HFFc6 (cell line): ENCODE measurements at places on chromosomes 5 and 9.

GRCh38 chr5:9712911-9713310 lies 82.8 kb upstream of the TAS2R1 start:
- peak; percentile 33 for DNase-seq

- DNase-seq = no peak
These were observed 98.1 kb downstream of the RAPGEF6 start for GRCh38 chr5:131536850-131537448.

DNA sequence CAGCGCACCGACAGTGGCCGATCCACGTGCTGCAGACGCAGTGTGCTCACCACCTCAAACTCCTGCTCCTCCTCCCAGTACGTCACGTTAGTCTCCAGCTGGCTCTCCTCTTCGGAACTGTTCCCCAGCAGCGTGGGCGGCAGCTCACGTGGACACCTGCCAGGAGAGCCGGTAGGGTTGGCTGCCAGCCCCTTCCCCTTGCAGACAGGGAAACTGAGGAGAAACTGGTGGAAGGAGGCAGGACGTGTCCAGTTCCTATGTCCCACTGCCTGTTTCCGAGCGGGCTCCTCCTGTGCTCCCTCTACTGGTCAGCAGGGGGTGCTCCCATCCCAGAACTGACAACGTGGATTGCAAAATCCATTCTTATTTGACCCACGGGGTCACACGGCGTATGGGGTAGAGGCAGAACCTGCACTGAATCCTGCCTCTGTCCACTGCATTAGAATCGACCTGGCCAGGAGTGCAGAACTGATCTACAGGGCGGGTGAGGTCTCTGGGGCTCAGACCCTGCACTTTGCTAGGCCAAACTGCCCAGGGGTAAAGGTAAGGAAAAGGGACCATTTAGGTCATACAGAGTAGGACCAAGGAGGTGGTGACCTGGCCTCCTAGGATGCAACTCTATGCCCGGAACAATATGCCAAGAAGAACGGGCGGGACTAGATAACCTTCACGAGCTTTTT lies 25.7 kb downstream of the PDGFRB start:
- DNase-seq = peak; percentile 56

DNA sequence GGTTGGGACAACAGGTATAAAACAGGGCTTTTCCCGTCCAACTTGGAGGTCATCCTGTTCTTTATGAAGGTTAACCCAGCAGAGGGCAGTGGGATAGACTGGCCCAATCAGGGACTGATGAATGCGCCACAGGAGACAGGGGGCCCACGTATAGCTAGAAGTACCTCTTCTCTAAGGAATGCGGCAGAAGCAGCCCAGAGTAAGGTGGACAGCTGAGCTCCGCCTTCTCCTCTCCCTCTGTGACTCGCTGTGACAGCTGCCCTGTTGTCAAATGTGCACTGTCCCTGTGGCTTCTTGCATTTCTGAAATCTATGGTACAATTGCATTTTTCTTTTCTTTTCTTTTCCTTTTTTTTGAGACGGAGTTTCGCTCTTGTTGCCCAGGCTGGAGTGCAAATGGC lies 306.6 kb downstream of the FBXL7 start:
- no peak for DNase-seq

- peak; percentile 82 for DNase-seq
These were observed 220.8 kb upstream of the RFX3 start for GRCh38 chr9:3746296-3747275.

DNA sequence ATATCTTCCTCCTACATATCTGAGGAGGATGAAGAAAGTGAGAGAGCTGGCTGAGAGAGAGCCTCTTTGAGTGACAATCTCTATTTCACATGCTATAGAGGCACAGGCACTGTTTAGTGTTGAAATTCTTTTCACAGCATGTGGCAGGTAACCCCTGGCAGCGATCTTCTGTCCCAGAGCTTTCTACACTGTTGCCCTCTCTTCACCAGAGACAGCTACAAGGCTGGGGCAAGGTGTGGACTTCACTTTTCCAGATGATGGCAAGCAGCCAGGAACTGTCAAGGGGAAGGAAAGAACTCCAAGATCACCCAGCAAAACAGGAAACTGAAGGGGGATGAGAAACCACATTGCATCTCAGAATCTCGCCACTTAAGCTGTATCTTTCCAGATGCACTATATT lies 205.2 kb downstream of the CAAP1 start:
- no peak for DNase-seq

DNA sequence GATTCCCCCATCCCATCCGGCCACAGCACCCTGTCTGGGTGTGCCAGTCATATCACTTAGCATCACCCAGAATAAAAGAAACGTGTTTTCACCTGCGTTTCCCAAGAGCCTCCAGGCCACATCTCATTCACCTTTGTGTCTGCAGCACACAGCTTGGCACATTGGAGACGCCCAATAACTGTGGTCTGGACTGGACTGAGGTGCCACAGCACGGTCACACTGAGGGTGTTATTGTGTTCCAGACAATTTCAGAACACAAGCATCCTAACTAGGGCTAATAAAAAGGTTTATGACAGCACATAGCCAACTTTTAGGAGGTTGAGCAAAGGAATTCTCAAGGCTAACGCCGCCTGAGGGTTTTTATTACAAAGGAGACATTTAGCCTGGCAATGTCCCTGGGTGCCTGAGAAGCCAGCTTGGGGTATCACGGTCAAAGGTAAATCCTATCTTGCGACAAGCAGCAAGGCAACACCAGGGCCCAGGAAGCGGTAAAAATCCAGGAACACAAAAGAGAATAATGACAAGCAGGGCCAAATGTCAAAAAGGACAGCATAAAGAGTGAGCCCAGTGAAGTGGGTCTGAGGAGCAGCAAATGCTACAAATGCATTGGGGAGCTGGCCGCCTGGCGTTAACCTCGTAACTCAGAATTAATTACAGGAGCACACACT lies 3.4 kb downstream of the EPB41L4B start:
- DNase-seq = no peak

DNA sequence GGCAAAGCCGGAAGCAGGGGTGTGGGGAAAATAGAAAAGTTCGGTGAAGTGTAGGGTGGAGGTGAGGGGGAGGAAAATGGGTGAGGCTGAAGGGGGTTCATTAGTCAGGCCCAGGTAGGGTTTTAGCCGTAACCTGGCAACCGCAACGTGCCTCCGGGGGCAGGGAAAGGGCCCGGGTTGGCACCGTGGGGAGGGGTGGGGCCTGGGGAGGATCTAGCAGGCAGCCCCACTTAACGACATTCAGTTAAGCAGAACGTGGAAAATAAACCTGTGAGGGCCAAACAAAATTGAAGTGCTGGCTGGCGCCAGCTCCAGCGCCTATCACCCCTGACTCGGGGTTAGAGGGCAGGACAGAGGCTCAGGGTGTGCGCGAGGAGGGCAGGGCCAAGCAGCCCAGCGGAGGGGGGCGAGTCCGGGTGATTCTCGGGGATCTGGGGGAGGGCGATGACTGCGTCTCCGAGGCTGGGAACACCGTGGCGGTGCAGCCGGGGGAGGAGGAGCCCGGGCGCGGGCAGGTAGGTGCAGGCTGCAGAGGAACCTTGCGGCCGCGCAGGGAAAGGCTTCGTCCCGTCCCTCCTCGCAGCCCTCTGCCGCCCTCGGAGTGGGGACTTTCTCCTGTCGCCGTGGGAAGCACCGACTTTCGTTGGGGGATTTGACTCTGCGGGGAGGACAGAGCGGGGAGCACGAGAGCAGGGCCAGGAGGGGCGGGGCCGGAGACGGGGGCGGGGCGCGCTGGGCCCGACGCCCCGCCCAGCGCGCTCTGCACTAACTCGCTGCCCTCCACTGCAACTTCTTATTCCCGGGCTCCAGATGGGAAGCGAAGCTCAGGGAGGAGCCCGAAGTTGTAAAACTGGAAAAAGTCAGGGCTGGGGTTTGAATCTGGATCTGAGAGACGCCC lies 5.1 kb downstream of the RGS14 start:
- no peak for DNase-seq

GRCh38 chr9:130959809-130960334 lies 20.8 kb upstream of the FIBCD1 start:
- no peak for DNase-seq

GRCh38 chr5:83871533-83872395 lies 151.1 kb upstream of the HAPLN1 start:
- DNase-seq = no peak

DNA sequence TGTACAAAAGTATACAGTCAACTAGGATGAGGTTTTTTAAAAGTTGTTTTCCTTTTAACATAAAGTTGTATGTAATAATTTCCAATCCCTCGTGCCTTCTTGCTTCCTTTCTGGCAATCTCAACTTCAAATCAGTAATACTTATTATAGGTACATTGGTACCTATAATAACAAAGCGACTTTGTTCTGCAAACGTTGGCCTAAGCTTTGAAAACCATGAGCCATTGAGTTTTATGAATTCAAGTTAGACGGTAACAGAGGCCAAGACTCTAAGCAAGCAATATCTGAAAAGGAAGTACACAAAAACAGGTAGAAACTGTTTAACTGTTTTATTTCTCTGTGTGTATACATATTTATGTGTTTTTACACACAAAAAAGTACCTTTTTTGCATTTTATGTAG lies 135.2 kb upstream of the GRHPR start:
- DNase-seq = no peak

DNA sequence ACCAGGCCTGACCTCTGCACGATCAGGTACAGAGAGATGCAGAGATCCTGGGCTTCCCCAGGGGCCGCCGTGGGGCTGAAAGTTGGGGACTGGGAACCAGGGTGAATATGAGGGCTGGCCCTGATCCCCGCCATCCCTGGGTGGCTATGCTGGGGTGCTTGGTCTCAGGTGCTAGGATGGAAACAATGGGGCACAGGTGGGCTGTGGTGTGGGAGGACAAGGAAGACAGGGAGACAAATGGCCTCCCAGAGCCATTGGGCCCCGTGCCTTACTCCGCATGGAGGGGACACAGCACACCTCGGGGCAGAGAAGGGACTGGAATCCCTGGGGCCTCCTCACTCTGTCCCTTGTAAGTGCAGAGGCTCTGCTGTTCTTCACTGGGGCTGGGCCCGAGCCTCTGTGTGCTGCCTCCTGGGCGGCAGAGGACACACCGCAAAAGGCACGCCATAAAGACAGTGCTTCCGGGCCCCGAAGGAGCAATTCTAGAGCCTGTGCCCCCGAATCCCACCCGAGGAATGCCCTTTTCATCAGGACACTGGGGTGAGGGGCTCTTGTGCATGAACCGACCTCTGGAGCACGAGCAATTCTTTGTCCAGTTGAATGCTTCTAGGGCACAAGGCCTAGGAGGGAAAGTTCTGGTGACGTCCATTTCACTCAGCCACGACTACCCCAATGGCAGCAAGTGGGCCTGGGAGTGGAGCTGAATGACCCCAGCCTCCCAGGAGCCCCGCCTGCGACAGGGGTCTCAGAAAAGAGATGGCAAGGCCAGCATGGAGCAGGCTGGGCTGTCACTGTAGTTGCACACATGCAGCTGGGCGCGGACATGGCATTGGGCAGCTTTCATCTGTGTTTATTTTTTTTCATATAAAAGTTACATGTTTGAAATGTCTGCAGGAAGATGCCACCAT lies 30.9 kb downstream of the PRRT1B start:
- DNase-seq = no peak

- DNase-seq = no peak
These were observed 243.7 kb downstream of the PIK3R1 start for GRCh38 chr5:68459093-68459809.

- no peak for DNase-seq
These were observed 379 bp upstream of the TICAM2 start for GRCh38 chr5:115602591-115603125.

DNA sequence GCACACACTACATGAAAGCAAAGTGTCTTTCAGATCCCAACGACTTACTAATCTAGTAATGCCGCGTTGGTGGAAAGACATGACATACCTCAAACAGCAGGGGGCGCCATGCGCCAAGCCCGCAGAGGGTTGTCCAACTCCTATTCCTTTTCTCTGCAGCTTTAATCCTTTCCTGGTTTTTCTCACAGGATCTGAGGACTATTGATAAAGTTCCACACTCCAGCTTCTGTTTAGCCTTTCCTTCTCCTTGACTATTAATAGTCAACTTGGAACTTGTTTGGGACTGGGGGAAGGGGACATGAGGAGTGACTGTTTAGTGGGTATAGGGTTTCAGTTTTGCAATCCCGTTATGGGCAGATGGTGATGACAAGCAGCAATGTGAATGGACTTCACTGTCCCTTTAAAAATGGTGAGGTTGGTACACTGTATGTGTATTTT lies 62.9 kb downstream of the OTULIN start:
- DNase-seq = peak; percentile 60

DNA sequence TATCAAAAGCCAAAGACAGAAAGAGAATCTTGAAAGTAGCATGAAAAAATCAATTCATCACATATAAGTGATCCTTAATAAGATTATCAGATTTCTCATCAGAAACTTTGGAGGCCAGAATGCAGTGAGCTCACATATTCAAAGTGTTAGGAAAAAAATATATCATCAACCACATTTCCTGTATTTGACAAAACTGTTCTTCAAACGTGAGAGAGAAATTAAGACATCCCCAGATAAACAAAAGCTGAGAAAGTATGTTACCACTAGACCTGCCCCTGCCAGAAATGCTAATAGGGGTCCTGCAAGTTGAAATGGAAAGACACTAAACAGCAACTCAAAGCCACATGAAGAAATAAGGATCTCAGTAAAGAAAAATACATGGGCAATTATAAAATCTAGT lies 29.9 kb downstream of the HACD4 start:
- DNase-seq = no peak

DNA sequence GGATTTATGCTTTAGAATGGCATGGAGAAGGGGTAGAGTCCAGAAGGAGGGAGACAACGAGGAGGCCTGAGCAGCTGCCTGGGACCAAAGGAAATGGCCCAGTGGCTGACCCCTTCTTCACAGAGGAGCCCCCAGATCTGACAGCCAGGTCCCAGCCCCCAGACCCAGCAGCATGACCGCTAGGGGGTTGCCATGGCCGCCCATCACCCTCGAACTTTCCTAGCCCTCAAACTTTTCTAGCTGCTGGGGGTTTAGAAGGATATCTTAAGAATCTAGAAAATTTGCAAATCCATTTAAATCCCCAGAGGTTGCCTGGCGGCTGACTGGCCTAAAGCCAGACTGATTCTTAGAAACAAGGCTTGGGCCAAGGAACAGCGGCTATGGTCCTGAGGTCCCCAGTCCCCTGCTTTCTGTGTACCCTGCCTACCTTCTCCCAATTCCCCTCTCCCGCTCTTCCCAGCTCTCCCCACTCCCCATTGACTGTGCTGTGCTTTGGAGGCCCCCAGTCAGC lies 972 bp downstream of the PDGFRB start:
- DNase-seq = no peak

GRCh38 chr9:136694163-136694871 lies 7.1 kb upstream of the AGPAT2 start:
- DNase-seq = no peak

DNA sequence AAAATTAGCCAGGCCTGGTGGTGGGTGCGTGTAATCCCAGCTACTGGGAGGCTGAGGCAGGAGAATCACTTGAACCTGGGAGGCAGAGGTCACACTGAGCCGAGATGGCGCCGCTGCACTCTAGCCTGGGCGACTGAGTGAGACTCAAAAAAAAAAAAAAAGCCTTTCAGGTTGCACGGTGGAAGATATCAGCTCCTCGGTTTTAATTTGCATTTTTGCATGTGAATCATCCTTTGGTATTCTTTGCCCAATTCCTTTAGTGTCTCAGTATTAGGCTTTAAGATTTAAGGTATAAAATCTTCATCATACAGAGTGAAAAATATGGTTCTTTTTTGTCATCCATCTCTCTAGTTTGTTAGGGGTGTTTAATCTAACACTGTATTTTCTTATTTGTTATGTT lies 173.6 kb upstream of the S1PR3 start:
- DNase-seq = no peak
